Kidney glomerular epithelial cell (primary cell): ENCODE measurements at places on chromosomes 7 and 10.

DNA sequence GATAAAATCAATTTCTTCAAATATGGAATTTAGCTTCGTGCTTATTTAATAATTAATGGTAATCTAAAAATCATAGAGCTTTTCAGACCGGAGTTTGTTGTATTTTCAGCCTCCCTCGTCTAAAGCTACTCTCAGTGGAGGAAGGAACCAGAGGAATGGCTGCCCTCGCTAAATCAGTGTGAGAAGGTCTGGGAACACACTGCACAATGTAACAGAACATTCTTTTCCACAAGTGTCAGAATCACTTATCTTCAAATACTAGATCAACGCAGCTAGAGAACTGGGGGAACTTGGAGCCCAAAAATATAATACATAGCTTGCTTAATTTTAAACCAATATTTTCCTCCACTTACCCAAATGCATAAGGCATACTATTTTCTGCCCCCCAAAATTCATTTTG is 148.5 kb downstream of the MTERF1 start:
- DNase-seq: no peak

- DNase-seq: peak; percentile 95
Observed at GRCh38 chr10:100373298-100374199, 26.5 kb downstream of the SCD start.

DNA sequence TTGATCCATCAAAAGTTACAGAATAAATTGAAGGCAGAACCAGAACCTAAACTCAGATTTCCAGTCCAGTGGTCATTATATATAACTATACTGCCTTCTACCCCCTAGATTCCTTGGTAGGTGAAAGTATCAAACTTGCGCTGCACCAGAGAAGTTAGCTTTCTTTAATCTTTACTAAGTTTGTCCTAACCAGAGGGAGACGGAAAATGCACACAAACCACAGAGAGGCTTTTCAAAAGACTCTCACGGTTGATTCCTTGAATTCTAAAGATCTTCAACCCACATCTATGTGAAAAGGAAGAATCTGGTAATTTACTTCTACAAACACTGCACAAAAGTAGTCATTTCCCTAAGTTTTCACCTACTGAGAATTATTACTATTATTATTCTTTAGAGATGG is 18.2 kb upstream of the KIAA1549 start:
- no peak for DNase-seq

DNA sequence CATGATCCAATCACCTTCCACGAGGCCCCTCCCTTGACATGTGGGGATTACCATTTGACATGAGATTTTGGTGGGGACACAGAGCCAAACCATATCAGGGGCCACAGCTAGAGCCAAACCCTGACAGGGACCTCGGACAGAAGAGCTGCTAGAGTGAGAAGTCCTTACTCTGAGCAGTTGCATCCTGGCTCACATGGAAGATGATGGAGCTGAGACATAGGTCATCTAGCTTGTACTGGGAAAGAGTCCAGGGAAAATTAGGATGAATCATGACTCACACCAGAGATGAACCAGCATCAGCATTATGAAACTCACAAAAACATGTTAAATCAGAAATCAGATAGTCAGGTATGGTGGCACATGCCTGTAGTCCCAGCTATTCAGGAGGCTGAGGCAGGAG is 12.8 kb upstream of the FMC1 start:
- DNase-seq: peak; percentile 5

DNA sequence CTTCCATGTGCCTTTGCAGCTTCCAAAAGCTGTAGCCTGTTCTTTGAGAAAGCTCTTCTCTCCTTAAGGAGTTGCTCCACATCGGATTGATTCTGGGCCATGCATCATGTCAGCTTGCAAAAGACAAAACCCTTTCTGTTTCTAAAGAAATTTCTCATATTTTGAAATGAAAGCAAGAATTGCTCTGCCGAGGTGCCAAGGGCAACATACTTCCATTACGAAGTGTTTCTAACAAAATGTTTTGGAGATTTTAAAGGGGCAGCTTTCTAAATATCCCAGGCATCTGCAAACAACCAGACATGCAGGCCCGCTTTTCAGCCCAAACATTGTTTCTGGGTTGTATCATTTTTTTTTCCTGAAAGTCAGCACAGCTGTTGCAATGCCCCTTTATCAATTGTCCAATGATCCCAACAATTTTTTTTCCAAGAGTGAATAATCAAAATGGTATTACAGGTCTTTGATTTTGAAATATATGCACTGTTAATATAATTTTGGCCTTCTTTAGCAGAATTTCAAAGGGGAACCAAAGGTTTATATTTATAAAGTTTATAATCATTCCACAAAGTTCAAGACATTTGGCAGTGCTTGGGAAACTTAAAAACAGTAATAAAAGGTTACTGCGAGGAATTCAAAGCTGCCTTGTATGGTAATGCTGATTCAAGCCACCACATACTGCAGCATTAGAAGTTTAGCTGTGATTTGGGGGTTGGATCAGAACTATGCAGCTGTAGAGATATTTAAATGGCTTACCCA is 61.0 kb downstream of the TES start:
- peak; percentile 86 for DNase-seq

GRCh38 chr7:45430397-45430796 is 143.8 kb upstream of the ADCY1 start:
- DNase-seq: no peak

DNA sequence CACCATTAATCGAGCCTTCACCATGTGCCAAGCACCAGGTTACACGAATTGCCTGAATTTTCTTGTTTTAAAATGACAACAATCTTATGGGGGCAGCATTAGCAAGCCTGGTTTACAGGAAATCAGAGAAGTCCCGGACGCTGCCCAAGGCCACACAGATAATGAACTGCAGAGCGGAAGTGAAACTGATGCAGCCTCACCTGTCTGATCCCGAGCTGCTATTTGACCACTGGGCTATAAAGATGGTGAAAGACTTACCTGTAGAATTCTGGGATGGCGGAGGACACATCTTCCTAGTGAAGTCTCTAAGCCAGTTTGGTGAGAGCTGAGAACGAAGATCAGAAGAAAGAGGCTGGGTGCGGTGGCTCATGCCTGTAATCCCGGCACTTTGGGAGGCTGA is 21.7 kb upstream of the GALNTL5 start:
- no peak for DNase-seq

DNA sequence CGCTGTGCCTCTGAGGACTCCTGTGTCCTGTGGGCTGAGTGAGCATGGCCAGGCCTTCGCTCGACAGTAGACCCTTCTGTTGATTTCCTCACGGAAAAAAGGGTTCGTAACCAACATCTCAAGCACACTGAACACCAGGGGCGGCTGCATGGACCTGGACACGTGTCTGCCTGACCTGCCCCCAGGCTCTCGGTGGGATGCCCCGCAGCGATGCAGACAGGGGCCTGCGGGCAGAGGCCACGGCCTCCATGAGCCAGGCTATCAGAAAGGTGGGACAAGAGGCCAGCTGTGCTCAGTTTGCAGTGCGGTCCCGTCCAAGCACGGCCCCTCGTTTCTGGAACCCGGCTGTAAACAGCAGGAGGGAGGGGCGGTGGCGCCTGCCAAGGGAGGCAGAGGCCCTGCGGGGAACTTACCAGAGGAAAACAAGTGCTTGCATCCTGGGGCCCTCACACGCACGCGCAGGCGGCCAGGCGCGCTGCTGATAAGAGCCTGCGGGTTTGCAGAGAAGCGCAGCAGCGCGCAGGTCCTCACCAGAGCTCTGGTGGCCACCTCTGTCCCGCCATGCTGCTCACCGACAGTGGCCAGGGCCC is 10.6 kb downstream of the GPR146 start:
- no peak for DNase-seq

GRCh38 chr7:128759242-128759641 is 16.4 kb downstream of the OPN1SW start:
- no peak for DNase-seq

DNA sequence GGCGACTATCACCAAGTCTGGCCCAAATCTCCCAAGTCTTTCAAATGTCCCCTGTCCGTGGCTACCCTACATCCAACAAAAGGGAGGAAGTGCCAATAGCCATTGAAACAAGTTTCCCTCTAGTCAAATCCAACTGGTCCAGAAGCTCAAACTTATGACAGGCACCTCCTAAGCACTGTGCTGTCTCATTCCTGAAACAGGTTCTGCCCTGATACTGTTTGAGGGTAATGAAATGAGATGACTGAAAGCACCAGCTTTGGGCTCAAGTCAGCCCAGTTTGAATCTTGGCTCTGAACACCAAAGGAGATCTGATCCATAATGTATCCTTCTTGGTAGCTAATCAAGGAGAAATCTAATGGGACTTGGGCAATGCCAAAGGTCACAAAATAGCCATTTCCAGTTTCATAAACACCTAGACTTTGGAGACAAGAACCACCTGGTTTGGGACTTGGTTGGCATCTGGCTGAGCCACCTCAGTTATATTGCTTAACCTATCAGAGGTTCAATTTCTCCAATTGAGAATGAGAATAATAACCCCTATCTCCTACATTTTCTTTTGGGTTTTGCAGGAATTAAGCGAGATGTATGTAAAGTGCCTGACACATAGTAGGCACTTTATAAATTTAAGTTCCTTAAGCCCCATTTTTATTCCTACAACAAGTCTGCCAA is 34.7 kb upstream of the ARID5B start:
- no peak for DNase-seq

- DNase-seq: no peak
Observed at GRCh38 chr10:97335188-97335619, 675 bp upstream of the FRAT2 start.

DNA sequence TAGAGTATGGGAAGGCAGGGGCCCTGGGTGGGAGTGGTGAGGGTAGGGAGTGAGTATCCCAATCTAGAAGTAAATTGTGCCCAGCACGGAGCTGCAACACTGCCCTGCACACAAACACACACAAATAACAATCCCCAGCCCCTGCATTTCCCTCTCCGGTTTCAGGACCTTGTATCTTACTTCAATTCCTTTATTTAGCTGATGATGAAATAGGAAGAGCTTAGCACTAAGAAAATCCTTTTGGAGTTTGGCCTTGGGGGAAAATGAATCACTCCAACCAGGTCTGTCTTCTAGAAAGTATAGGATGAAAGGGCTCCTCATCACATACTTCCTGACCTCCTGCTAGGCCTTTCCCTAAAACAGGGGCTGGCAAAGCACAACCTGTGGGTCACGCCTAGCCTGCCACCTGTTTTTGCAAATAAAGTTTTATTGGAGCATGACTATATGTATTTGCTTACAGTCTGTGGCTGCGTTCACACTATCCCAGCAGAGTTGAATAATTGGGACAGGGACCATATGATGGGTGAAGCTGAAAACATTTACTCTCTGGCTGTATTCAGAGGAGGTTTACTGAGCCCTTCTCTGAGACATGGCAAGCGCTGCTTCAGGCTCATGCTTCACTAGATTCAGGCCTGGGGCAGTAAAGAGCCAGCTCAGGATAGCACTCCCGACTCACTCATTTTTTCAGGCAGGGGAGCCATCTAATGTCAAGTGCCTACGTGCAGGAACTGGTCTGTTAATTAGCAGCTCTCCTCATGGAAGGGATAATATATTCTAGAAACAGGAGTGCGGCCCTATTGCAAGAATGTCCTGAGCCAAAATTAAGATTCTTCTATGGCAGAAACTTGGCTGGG is 111.0 kb downstream of the EGFR start:
- DNase-seq: peak; percentile 28

DNA sequence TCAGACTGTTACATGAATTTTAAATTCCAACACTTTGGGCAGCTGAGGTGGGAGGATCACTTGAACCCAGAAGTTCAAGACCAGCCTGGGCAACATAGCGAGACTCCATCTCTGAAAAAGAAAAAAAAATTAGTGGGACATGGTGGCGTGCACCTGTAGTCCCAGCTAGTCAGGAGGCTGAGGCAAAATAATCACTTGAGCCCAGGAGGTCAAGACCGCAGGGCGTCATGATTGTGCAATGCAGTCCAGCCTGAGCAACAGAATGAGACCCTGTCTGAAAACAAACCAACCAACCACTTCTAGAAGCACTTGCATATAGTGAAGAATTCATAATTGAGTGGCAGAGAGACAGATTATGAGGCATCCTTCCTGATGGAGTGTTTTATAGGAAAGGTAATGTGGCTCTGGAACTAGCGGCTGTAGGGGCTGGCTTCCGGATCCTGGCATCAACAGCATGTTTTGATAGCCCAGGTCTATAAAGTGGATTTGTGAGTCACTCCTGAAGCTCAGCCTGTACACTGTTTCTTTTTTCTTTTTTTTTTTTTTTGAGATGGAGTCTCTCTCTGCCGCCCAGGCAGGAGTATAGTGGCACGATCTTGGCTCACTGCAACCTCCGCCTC is 40.3 kb upstream of the RSBN1L start:
- DNase-seq: no peak

DNA sequence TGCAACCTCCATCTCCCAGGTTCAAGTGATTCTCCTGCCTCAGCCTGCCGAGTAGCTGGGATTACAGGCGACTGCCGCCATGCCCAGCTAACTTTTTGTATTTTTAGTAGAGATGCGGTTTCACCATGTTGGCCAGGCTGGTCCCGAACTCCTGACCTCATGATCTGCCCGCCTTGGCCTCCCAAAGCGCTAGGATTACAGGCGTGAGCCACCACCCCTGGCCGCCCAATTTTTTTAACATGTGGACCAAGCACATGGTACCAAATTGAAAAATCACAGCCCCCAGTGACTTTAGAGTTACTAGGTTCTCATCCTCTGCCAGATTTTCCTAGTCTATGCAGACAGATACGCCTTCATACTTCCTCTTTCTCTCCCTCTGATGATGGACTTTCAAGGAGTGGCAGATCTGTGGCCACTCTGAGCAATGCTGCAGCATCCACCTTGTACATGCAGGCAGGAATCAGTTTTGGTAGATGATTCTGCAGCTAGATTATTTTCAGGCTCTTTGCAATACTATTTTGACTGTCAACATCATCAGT is 34.0 kb upstream of the EZH2 start:
- DNase-seq: no peak
